ENCODE measurements at places on chromosomes 5 and 9. TPM values are rescaled to one million over a fixed set of nuclear protein-coding genes. Genes with fewer than 3 reads are reported as not detected.

MCC gene
- 33.8 TPM for total RNA-seq

PTGES gene
- total RNA-seq = 7.4 TPM

PCDHGB5 gene
- total RNA-seq = 32.0 TPM

CCDC152 gene
- 1.2 TPM for total RNA-seq

C6 gene
- total RNA-seq = 20.7 TPM

FBXL17 gene
- 7.0 TPM for total RNA-seq

SLIT3 gene
- total RNA-seq = 180 TPM

DEPDC1B gene
- total RNA-seq = 0.94 TPM

ARSI gene
- total RNA-seq = 0.24 TPM

SHISAL2B gene
- not detected for total RNA-seq
